Stimulated activated CD8-positive, alpha-beta memory T cell treated with anti-CD3 and anti-CD28 coated beads, Interleukin-12 subunit alpha, Interleukin-12 subunit beta, amount 100 ng/mL, for 4 hours (primary cell): ENCODE measurements at places on chromosomes 16 and 17.

DNA sequence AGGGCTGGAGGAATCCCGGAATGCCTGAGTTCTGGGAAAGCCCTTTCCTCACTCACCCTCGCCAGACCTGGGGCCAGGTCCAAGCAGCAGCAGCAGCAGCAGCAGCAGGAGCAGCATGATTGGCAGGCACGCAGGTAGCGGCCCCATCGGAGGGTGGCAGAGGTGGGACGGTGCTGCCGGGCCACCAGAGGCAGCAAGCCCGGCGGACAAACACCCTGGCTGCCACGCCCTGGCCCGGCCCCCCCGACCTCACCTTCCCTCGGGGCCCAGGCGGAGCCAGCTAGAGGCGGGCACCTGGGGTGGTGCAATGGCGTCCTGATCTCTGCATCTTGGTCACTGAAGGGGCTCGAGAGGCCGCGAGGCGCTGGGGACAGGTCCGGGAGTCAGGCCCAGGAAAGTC, 122.4 kb downstream of the LAT start:
- DNase-seq, result no peak

- DNase-seq, result no peak
These were observed 6.6 kb upstream of the GHDC start for GRCh38 chr17:42200706-42201457.

DNA sequence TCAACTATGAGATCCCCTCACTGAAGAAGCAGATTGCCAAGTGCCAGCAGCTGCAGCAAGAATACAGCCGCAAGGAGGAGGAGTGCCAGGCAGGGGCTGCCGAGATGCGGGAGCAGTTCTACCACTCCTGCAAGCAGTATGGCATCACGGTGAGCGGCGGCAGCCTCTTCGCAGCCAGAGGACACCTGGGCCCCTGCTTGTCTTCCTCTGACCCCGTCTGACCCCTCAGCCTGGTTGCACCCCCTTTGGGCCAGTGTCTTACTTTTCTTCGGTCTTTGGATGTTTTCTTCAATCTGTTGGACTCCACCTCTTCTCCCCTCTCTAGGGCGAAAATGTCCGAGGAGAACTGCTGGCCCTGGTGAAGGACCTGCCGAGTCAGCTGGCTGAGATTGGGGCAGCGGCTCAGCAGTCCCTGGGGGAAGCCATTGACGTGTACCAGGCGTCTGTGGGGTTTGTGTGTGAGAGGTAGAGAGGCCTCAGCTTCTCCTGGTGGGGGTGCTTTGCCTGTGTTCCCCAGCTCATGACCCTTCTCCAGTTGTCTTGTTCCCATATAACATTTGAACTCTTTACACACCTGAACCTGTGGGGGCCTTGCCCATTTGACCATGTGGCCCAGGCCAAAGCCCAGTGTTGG, 4.4 kb downstream of the CDK5RAP3 start:
- no peak for DNase-seq

DNA sequence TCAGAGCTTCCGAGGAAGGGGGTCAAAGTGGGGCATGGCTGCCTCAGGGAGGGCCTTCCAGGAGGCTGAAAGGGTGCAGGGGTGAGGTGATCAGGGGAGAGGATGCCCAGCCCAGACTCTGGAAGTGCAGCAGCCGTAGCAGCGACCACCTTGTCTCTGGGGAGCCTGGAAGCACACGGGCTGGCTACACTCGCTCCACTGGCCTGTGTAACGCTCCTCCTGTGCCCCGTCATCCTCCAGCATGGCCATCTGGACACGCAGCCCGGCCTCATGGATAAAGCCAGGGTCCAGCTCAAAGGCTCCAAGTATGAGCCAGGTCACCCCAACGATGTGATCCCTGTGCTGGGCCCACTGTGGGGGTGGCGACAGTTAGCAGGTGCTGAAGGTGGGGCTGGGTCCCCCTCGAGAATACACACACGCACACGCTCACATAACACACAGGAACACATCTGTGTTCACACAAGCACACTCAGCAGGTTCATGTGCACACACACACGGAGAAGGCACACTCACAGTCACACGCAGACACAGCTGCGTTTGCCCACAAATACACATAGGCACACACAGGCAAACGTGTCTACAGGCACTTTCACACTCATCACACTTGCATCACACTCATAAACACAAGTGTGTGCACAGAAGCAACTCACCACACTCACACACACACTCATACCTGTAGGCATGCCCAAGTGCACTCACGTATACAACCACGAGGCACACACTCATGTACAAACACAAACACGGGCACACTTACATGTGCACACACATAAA, 19.3 kb downstream of the POLR3K start:
- no peak for DNase-seq

DNA sequence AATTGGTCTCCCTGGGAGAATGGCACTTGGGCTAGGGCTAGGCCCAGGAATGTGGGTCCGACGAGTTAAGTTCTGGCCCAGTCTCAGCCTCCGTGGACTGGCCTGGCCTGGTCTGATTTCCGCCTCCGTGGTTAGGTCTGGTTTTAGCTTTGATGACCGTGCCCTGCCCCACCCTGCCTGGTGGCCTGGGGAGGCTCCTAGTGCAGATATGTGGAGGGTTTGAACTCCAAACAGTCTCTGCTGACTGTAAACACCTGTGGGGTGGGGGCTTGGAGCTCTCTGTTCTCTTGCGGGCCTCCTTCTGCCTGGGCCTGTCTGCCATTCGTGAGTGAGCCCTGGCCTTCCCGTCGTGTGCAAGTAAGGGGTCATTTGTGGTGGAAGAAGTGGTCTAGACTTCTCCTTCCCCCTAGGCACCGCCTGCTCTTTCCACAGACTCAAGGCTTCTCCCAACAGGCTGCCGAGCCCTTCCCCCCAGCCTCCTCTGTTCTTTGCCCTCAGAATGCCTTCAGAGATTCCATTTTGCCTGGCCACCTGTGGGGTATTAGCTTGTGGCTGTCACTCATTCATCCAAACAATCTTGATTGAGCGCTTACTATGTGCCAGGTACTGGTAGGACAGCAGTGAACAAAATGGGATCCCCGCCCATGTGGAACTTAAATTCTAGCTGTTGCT, 1.6 kb downstream of the ATP6V0C start:
- DNase-seq, result no peak

- no peak for DNase-seq
These were observed 133.7 kb downstream of the USP31 start for GRCh38 chr16:23015580-23015979.

DNA sequence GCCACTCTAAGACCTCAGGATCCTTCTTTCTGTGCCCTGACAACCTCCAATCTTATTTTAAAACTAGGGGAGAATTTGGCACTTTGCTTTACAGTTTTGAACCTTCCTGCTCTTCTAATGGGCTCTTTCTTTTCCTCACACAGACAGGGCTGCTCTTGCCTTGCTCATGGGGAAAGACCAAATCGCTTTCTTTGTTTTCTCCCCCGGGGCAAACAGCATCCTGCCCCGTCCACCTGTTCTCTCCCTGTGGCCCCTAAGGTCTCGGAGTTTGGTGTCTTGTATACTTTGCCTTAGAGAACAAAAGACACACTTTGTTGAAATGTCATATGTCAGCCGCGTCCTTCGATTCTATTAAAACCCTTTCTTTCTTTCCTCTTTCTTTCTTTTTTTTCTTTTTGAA, 306.7 kb upstream of the SALL1 start:
- no peak for DNase-seq

GRCh38 chr16:58518980-58519368, 3.7 kb downstream of the SETD6 start:
- DNase-seq, result no peak

GRCh38 chr17:39740357-39741111, 2.8 kb downstream of the GRB7 start:
- no peak for DNase-seq

- DNase-seq, result no peak
These were observed 16.3 kb upstream of the RBFOX1 start for GRCh38 chr16:7316281-7316888.

GRCh38 chr16:64416216-64417005, 705.5 kb downstream of the CDH11 start:
- DNase-seq, result no peak

DNA sequence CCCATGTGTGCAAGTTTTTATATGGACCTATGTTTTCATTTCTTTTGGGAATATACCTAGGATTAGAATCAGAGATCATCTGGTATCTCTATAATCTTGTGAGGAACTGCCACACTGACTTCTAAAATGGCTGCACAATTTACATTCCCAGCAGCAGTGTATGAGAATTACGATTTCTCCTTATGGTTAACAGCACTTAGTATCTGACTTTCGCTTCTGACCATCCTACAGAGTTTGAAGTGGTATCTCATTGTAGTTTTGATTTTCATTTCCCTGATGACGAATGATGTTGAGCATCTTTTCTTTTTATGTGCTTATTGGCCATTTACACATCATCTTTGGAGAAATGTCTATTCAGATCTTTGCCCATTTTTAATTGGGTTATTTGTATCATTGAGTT, 10.0 kb downstream of the C16orf96 start:
- DNase-seq, result no peak

GRCh38 chr17:17841601-17842025, 4.8 kb upstream of the SREBF1 start:
- no peak for DNase-seq

DNA sequence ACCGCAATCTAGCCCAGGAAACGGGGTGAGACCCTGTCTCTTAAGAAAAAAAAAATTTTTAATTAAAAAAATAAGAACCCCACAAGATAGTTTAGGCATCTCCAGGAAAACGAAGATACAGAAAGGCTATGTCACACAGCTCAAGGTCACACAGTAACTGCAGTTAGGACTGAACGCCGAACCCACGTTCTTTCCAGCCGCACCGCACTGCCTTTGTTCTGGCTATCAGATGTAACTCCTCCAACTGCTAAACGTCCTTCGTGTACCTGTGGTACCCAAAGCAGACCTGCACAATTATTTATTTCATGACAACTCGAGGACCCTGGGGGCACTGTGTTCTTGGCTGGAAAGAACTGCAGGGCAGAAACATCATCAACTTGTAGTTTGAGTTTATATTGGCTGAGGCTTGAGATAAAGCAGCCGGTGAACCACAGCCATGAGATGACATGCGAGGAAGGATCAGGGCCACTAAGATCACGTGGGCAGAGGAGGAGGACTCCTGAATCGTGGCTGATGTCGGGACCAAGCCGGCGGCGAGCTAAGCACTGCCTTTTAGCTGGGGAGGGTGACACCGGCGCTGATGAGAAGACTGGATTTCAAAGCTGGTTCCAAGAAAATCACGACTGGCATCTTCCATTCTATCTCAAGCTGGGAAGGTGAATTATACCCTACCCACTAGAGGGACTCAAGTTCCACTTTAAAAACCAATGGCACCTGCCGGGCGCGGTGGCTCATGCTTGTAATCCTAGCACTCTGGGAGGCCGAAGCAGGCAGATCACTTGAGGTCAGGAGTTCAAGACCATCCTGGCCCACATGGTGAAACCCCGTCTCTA, 20.7 kb upstream of the MNT start:
- no peak for DNase-seq

DNA sequence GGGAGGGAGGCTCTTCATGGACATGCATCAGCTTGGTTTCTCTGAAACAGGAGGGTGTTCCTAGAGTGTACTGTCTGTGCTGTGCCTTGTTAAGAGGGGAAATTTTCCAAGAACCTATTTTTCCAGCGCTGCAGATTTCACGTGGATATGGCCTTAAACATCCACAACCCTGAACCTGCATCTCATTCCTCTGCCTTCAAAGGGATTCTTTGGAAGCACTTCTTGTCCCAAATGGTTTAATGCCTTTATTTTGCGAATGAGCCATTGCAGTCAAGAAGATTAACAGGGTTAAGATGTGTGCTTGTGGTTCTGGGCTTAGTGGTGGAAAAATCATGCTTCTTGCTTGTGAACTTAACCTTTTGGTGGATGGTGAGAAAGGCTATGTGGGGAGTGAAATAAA, 161.2 kb downstream of the XYLT1 start:
- DNase-seq, result no peak

DNA sequence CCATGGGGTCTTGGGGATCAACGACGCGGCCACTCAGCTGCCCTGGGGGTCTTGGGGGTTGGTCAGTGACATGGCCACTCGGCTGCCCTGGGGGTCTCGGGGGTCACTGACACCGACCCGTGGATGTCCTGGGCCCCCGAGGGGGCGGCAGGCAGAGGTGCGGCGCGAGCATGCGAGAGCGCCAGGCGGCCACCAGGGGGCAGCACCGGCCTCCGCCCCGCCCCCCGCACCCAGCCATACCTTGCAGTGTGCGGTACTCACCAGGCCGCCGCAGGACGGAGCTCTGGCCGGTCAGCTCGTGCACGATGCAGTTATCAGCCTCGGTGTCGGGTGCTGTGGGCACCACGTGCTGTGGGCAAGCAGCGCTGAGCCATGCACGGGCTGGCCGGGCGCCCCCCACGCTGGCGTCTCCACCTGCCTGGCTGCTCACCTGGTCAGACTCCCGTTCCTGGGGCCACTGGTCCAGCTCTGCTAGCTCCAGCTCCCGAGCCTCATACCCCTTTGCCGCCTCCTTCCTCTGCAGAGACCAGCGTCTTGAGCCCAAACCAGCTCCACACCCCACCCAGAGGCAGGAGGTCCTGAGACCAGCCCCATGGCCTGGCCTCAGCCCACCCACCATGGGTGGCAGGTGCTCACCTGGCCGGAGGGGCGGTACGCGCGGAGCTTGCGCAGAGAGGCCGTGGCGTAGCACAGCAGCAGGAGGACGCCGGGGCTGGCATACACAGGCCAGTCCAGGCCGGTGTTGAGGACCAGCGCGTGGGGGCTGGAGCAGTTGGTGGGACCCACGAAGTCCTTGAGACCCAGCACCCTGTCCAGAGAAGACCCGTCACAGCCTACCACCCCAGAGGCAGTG, 31.2 kb downstream of the CTU2 start:
- peak; percentile 64 for DNase-seq

- DNase-seq, result no peak
These were observed 561 bp upstream of the HERPUD1 start for GRCh38 chr16:56931271-56931891.

GRCh38 chr17:10125531-10126275, 72.7 kb downstream of the GAS7 start:
- DNase-seq, result no peak

DNA sequence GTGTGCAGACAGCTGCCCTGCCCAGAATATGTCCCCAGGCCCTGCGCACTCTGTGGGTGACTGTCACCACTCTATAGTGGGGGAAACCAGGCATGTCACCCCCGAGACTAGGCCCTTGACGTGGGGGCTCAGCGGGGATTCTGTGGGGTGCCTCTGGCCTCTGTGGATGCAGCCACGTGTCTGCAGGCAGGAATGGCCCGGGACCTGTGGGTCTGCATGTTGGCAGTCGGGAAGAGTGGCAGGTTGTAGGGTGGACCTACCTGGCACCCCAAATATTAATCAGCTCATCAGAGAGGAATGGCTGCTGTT, 954 bp downstream of the IL32 start:
- DNase-seq, result no peak
